ENCODE measurements at places on chromosomes 7 and 10.

DNA sequence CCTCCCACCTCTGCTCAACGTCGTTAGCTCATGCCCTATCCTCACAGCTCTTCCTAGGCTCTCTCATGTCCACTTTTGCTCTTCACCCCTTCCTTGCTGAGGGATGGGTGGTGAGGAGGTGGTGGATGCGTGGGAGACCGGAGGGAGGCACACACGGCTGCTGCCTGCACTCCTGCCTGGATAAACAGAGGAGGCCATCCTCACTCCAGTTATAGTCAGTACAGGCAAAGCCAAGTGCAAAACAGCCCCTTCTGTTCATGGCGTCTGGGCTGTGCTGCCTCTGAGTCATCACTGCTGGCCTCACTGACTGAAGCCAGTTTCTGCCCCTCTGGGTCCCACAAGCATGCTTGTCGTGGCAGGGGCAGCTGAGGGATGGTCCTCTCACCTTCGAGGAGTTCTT lies 31.9 kb upstream of the LRRC4 start:
- DNase-seq: no peak

- DNase-seq: no peak
Observed at GRCh38 chr10:122248356-122249302, 22.5 kb upstream of the BTBD16 start.

GRCh38 chr7:106871793-106872571 lies 6.9 kb downstream of the PIK3CG start:
- no peak for DNase-seq

DNA sequence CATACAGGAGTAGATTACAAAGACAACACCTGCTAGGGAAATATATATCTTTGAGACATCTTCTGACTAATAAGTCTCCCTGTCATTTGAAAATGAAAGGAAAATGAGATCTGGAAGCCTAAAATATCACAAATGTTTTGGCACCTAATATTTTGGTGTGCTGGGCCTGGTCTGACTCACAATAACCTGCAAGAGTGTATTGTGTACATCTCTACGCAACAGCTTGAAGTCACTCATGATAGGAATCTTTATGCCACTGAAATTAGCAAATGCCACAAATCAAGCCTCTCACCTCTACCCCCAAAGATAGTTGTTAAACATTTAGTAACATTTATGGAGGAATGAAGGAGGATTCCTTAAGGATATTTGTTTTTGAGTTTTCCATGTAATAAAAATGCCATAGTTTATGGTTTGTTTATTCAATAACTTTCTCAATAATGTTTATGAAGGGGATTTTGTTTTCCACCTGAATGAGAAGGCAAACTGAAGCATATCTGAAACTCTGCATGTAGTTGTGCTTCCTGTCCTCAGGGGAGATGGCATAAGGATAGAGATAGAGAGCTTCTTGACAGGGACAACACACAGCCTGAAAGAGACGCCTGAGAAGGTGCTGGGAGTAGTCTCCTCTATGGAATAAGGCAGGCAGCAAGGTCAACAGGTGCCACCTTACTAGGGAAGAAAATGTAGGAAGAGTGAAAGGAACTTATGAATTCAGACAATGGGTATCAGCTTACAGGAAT lies 197.4 kb downstream of the AHR start:
- DNase-seq: no peak

GRCh38 chr7:171364-171904 lies 20.9 kb upstream of the FAM20C start:
- DNase-seq: no peak

DNA sequence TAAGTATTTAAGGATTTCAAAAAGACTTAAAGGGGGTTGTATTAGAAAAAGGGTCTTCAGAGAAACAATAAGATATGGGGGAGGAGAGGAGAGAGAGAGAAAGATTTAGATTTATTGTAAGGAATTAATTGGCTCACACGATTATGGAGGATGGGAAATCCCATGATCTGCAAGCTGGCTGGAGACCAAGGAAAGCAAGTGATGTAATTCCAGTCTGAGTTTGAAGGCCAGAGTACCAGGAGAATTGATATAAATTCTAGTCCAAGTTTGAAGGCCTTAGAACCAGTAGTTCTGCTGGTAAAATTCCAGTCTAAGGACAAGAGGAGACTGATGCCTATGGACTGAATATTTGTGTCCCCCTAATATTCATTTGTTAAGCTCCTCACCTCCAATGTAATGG lies 20.6 kb upstream of the SLC13A1 start:
- DNase-seq: no peak

DNA sequence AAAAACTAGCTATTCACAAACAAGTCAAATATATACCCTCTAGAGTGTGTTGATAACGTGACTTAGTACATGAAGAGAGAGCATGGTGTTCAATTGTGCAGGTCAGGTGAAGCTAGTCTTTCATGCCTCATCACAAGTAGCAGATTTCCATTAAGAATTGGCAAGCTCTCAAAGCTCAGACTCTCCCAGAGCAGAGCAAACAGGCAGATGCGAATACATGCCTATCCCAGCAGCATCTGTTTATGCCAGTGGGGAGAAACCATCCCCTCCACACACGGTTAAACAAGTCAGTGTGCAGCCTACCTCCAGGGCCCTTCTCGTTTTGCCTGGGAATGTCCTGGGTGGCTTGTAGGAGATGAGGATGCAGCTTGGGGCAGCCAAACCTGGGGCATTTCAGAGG lies 532.5 kb upstream of the C7orf33 start:
- peak; percentile 91 for DNase-seq
